Stimulated activated CD4-positive, alpha-beta T cell treated with anti-CD3 and anti-CD28 coated beads, Interleukin-1b, Interleukin-23, amount 100 ng/mL, for 48 hours (primary cell): ENCODE measurements at places on chromosomes 6 and 20.

DNA sequence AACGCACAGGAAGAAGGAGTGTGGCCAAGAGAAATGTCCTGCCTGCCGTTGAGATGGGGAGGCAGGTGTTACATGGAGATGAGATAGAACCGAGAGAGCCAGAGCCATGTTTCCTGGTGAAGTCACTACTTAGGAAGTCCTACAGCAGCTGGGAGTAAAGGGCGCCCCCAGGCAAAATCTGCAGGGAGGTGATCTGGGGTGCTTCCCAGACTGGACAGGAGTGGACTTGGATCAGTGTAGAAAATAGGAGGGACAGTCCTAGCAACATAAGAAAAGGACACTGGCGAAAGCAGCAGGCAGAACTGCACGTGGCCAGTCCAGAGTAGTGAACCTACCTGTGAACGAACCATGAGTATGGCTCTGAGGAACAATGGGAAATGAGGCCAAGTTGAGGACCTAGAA, 85.3 kb downstream of the CD164 start:
- no peak for DNase-seq

- DNase-seq: no peak
Measured at GRCh38 chr6:157728183-157728881, 94.7 kb upstream of the SNX9 start.

DNA sequence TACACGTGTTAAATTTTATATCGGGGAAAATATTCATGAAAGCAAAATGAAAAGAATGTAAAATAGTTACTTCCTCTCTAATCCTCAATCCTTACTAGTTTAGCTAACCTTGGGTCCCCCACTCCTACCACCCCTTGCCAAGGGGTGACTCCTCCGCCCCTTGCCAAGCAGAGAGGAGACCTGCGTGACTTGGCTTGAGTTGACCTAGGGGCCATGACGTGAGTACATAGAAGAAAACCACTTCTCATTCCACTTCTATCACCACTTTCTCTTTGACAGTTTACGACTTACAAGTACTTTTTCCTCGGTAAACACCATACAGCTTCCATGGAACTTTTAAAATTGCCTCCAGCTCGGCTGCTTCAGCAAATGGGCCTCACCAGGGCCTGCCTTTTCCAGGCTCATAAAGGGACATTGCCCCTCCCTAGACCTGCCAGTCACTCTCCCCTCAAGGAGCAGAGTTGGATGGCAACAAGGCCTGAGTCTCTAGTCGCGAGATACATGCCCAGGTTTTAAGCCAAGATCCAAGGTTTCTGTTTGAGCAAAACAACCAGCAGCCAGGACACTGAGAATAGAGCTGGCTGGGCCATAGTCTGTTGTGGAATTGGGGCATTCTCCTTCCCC, 29.9 kb downstream of the SDCBP2 start:
- no peak for DNase-seq

GRCh38 chr20:63488315-63489251, 10.3 kb downstream of the EEF1A2 start:
- no peak for DNase-seq

DNA sequence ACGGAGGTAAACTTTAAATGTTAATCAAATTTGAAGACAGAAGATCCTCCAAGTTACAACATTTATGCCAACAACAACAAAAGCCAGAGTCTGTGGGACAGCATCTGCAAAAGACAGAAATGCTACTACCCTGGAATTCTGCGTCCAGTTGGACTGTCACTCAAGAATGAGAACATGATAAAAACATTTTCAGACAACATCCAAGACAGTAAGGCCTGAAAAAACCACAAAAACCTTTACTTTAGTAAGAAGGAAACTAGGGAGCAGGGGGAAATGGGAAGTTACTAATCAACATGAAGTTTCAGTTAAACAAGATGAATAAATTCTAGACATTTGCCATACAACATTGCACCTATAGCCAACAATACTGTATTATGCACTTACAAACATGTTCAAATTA, 77.6 kb downstream of the MLIP start:
- DNase-seq: no peak

GRCh38 chr6:85321906-85322305, 128.0 kb upstream of the NT5E start:
- DNase-seq: no peak

DNA sequence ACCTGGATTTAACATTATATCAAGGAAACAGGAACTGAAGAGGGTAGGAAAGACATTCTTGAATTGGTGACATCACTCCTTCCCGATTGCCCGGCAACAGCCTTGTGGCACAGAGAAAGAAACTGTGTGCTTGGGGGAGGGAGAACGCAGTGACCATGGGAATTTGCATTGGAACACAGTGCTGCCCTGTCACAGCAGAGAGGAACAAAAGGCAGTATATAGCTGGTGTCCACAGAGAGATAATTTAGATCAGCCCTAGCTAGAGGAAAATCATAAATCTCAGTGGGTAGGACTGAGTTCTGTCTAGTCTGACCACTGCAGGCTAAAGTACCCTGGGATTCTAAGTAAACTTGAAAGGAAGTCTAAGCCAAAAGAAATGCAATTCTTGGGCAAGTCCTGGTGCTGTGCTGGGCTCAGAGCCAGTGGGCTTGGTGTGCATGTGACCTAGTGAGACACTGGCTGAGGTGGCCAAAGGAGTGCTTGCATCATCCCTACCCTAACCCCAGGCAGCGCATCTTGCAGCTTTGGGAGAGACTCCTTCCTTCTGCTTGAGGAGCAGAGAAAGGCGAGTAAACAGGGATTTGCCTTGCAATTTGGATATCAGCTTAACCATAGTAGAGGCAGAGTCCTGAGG, 697.6 kb downstream of the HACE1 start:
- no peak for DNase-seq
